Activated T-helper 2 cell treated with anti-CD3 and anti-CD28 coated beads, Interferon-gamma antibody, Interleukin-2, Interleukin-4, amounts not matched to agents 10 μg/mL and 5 μg/mL and 100 μg/mL, durations not matched to agents 14 hours and 24 hours and 36 hours (primary cell): ENCODE measurements at places on chromosomes 16 and 17.
A peak's percentile ranks its signal among the peaks of the same experiment; 100 is the strongest.

DNA sequence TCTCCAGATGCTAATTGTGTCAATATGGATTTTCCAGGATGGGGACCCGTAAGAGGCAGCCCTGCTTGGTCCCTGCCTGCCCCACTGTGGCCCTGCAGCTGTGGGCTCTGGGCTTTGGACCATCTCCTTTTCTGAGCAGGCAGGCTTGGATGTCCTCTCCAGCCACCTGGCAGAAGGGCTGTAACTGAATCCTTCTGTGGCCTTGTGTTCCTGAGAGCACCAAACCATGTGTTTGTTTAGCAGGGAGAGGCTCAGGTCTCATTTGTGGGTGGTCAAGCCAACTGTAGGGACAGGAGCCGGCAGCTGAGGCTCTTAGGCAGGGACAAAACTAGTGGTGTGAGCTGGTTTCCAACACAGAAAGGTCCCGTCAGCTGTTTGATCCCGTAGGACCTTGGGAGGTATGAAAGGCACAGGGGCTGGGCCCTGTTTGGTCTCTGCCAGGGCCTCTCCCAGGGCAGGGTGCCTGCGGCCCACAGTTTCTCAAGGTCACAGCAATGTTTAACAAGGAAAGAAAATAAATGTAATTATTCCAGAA is 18.5 kb downstream of the SEC14L5 start:
- DNase-seq: no peak

- DNase-seq: peak; percentile 45
Observed at GRCh38 chr17:38591759-38592241, 14.0 kb downstream of the SRCIN1 start.

DNA sequence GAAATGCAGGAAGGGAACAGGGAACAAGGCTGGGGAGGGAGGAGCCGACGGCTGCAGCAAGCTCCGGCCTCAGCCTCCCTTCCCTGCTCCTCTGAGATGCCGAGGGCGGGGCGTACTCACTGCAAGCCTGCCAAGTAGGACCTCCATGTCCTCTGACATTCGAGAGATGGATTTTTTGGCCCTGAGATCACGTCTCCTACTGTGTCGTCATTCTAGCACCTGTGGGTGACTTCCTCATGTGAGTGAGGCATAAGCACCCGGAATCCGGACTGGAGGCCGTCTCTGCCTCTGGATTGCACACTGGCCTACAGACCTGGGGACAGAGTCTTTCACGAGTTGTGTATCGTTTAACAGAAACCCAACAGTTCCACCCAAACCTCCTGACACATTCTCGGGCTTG is 14.5 kb downstream of the MRM3 start:
- no peak for DNase-seq

DNA sequence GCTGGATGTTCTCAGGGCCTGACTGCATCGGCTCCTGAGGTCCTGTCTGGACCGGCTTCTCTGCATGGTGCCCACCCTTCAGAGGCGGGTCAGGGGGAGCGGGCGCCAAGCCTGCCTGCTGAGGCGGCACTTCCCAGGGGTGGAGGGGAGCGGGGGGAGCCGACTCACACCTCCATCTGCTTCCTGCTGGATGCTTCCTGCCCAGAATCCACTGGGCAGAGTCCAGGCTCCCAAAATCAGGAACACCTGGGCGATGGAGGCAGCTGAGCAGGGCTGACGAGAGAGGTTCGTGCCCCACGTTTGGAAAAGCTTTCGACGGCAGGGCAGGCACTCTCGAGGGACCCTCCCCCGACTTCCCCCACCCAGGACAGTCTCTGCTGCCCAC is 42.2 kb downstream of the TIMM22 start:
- DNase-seq: no peak

- no peak for DNase-seq
Observed at GRCh38 chr17:81365148-81365600, 30.1 kb upstream of the BAHCC1 start.

DNA sequence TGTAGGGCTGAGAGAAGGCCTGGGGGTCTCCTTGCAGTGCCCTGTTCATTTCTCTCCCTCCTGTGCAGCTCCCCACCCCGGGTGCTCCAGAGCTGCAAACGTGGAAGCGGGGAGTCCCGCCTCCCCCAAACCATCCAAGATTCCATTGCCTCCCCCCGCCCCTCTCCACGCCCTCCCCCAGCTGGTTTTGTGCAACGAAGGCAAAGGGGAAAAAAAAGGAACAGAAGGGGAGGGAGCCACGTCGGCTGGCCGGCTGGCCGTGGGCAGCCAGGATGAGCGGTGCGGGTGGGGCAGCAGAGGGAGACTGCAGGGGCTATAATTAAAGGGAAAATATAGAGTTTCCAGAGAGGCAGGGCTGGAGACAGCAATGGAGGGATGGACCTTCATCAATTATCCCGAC is 1.7 kb upstream of the COL1A1 start:
- no peak for DNase-seq

DNA sequence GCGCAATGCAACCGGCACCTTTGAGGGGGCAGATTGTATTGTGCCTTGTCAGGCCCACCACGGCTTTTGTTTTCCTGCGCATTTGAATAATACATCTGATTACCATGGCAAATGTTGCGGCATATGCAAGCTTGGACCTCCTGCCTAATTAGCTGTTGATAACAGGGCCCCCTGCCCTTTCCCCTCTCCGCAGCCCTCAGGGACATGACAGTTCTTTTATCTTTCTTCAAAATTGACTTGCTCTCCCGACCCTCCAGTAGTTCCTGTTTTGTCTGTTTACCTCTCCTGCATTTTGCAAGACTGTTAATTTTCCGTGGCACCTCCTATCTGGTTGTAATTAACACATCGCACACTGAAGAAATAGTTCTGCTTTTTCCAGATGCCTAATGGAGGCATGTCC is 86.8 kb downstream of the RBFOX1 start:
- DNase-seq: no peak

DNA sequence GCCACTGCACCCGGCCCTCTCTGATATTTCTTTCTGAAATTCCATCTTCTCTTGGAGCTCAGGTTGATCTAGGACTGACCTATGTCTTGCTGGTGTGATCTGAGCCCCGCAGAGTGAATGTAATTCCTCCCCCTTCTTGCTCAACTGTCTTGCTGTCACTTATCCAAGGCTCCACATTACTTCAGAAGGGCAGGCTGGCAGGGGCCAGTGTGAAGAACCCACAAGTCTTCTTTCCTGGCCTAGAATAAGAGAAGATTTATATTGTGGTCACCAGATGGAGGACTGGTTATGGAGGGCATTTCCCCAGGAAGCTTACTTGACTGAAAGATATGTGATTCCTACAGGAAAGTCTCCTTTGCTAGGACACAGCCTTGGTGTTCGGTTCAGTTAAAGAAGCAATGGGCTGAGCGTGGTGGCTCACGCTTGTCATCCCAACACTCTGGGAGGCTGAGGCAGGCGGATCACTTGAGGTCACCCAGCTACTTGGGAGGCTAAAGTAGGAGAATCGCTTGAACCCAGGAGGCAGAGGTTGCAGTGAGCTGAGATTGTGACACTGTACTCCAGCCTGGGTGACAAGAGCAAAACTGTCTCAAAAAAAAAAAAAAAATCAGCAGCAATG is 13.4 kb downstream of the ITGAL start:
- DNase-seq: no peak

GRCh38 chr17:68359791-68360535 is 68.7 kb downstream of the ARSG start:
- no peak for DNase-seq

DNA sequence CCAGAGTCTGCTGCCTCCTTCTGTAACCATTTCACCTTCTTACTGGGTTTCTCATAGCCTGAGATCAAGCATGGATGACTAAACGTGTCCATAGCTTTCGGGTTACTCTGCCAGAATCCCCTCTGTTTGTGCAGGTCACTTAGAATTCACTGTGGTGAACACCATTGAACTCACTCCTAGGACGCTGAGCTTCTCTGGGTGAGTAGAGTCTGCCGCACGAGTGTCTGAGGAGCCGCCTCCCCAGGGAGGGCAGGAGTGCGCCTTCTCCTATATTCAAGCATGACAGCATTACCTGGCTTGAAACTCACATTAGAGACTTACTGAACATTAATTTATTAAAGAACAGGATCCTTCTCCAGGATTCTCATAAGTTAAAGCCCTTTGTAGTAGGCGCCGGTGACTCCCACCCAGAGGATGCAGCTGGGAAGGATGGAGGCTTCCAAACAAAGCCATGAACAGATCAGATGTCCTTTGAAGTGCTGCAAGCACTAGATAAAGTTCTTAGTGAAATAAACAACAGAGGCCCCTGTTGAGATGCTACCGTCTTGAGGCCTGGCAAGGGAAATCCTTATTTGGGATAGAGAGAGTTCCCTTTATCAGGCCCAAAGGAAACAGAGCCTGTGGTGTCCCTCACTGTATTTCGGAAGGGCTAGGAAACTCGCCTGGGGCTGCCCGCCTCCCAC is 144.6 kb upstream of the PLCG2 start:
- DNase-seq: no peak

GRCh38 chr16:21265104-21265837 is 12.8 kb downstream of the CRYM start:
- DNase-seq: no peak

DNA sequence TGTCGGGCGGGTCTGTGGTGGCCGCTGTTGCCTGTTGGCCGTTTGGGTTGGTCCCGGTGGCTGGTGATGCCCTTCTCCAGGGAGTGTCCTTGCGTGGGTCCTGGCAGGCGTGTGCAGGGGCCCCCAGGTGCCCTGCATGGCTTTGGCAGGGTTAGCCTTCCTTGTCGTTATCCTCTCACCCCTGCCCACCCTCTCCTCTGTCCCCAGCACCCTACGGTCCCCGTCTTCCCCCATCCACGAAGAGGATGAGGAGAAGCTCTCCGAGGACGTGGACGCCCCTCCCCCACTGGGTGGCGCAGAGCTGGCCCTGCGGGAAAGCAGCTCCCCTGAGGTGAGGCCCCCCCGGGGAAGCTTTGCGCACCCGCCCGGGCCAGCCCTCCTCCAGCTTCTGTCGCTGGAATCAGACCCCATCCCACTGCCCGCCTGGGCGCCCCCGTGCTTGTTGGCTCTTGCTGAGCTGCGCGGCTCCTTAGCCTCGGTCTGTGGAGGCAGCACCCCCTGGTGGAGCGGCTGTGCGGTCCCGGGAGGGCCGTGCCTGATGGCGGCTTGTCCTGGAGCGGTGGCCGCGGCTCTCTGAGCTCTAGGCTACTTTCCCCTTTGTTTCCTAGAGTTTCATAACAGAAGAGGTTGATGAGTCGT is 10.6 kb upstream of the NUDT16L1 start:
- no peak for DNase-seq

GRCh38 chr16:31061126-31061812 is 12.8 kb downstream of the ZNF668 start:
- no peak for DNase-seq
